ENCODE measurements at places on chromosomes 4 and X.
A peak's percentile ranks its signal among the peaks of the same experiment; 100 is the strongest.

DNA sequence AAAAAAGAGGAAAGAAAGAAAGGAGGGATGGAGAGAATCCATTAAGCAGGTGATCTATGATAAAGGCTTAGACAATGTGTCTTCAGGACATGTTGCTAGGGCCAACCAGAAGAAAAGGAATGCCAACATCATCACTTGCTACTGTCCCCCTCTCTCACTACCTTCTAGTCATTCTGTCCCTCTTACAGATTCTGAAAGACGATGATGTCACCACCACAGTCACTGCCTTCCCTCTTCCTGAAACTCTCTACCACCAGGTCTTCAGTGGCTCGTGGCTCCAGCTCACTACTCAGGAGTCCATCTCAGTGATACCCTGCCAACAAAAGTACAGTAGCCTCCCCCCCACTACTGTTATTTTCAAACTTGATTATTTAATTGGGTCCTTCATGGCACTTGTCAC, 64.0 kb downstream of the KCNIP4 start:
- DNase-seq, result no peak

DNA sequence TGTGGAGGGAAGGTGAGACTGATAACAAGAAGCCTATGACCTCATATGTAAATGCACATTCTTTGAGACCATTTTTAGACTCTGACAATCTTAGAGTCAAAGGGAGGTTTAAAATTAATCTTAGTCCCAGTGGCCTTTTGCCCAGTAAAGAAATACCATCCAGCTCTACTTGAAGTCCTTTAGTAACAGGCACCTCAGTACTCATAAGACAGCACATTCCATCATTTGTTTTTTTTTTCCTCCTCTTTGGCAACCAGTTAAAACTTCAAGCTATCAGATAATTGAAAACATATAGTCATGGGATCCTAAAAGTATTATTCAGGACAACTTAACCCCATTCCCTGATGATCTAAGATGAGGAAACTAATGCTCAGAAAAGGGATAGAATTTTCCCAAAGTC, 4.6 kb downstream of the EDA2R start:
- DNase-seq, result no peak

GRCh38 chr4:139167774-139168444, 9.1 kb downstream of the ELF2 start:
- DNase-seq, result no peak

GRCh38 chrX:21678048-21678612, 20.0 kb upstream of the KLHL34 start:
- DNase-seq, result no peak

DNA sequence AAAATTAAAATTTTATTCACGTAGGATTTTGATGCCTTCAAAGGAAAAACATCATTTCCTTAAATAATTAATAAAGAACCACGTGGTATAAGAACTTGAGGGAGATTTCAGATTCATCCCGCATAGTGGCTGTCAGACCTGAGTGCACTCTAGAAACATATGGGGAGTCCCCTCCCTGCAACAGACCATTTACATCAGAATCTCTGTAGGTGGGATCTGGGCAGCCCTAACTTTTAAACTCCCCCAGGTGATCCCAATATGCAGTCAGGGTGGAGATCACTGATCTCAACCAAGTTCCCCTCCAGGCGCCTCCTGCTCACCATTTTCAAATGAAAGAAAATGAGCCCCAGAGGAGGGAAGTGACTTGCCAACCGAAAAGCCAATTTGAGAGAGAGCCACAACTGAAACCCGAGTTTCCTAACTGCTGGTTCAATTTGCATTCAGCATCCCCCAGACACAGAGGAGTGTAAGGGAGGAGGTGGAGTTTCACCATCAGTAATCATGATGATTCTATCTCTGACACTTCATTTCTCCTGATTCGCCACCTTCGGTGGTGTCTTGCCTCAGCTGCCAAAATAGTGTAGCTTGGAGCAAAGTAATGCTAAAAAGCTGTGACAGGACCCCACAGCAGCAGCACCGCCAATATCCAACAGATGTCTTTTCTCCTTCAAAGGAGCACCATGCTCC, 11.4 kb downstream of the RNF150 start:
- no peak for DNase-seq

DNA sequence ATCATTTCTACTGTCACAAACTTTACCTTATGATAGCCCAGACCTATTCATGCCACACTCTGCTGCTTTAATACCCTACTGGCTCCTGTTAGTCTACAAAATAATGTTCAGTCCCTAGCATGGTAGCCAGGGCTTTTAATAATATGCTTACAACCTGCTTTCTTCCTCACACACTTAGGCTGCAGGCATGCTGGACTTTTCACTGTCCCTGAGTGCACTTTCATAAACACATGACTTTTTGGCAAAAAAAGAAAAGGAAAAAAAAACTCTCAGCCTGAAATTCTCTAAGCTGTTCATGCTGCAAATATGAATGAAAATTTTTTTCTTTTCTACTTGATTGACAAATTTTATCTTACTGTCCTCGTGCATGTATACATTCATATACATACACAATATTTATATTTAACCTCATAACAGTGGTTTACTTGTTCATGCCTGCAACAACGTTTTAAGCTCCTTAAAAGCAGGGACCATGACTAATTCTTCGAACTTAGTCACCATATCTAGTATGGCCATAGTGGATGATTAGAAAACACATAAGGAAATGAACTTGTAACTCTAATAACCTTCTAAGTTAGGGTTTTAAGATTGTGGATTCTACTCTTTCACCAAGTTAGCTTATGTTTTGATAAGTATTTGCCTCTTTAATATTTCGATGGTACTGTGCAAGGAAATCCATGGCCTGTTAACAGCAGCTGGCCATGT, 229.5 kb downstream of the SPCS3 start:
- no peak for DNase-seq

GRCh38 chr4:21835712-21836111, 112.9 kb downstream of the KCNIP4 start:
- no peak for DNase-seq

- DNase-seq, result no peak
Observed at GRCh38 chrX:6732101-6732500, 197.2 kb upstream of the VCX3A start.

GRCh38 chr4:90219822-90220221, 92.6 kb downstream of the CCSER1 start:
- DNase-seq, result no peak

- no peak for DNase-seq
Observed at GRCh38 chr4:46793036-46793435, 116.0 kb downstream of the COX7B2 start.

GRCh38 chrX:87299563-87300160, 217.9 kb upstream of the KLHL4 start:
- no peak for DNase-seq

DNA sequence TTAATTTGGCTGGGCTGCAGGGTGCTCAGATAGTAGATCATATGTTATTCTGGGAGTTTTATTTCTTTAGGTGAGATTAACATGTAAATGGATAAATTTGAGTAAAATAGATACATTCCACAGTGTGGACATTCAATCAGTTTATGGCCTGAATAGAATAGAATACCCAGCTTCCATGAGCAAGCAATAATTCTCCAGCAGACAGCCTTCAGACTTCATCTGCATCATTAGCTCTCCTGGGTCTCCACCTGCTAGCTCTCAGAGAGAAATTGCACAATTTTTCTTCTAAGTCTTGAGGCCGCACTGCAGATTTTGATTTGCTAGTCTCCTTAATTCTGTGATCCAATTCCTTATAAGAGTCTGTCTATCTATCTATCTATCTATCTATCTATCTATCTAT, 420.3 kb upstream of the BOD1L1 start:
- no peak for DNase-seq

DNA sequence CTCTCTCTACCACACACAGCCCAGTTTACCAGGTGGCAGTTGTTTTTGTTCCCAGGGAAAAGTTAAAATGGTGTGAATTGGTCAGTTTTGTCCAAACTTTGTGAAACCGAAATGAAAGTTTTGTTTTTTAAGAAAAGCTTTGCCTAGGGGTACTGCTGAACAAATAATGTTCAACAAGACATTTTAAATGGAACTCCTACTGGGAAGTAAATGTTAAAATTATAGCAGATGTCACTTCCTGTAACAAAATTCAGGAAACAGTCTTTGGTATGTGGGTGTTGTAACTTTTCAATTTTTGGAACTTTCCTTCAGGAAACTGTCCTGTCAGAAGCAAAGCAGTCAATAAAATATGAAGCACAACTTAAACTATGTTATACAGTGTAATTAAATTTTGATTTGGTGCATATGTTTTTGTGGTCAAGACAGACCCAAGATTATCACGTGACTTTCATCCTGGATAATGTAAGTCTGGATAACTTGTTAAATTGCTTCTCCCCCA, 79.5 kb downstream of the AFF1 start:
- no peak for DNase-seq

GRCh38 chr4:38242822-38243387, 282.7 kb downstream of the PTTG2 start:
- DNase-seq, result no peak

DNA sequence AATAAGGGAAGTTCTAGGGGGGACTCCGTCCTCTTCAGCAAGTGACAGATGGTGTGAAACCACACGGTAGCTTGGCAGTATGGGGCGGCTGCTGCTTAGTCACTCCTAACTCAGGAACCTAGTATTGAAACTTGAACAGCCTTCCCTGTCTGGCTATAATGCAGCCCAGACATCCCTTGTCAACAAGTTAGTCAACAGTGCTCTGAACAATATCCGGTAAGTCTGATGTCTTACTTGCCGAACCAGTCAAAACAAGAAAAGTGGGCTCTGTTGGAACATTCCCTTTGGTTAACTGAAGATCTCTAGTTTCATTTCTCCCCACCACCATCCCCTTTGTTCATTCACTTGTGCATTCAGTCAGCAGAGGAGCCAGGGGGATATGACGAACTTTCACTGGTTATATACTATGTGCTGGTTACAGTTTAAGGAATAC, 18.7 kb upstream of the CXCL13 start:
- DNase-seq, result peak; percentile 48

- no peak for DNase-seq
Observed at GRCh38 chr4:2066571-2067445, 7.7 kb downstream of the NAT8L start.

- no peak for DNase-seq
Observed at GRCh38 chr4:145929415-145930178, 9.0 kb downstream of the ZNF827 start.

DNA sequence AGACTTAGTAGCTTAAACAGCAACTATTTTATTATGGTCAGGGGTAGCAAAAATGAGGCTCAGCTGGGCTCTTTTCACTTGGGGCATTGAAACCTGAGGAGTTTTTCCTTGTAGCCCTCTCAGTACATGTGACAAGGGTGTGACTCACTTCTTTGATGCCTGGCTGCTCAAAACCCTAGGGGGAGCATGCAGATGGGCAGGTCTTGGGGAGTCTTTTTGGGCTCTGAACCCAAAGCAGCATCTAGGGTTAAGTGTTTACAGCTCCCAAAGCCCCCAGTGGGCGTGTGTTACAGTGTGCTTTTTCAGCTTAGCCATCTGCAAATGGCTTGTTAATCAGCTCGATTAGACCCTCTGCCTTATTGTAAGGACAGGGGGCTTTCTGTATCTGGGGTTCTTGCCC, 1752.7 kb downstream of the PCDH7 start:
- no peak for DNase-seq

DNA sequence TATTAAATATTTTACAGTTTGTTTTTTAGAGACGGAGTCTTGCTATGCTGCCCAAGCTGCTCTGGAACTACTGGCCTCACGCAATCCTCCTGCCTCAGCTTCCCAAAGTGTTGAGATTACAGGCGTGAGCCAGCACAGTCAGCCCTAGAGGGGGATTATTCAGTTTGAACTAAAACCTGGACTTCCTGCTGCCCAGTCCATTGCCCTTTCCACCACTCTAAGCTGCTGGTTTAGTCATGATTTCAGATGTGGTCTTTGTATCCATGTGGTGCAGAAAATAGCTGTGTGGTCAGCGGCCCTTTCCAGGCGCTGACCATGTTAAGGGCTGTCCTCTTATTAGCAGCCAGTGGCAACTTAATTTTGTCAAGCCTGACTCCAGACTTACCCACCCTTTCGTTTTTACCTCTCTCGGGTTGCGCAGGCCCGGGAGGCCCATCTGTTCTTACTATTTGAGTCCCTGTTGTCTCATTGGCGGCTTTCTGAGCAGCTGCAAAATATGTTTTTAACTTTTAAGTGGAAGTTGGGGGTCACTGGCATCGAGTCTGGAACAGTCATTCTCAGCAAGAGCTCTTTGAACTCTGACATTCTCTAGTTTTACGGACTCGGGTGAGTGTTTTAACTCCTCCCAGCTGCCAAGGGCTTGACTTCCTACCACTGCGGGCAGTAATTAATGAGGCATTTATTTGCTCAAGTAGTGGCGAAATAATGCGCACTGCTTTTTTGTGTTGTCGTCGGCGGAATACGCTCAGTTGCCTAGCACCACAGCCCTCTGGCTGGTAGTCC, 773 bp upstream of the VMA21 start:
- DNase-seq, result peak; percentile 7

DNA sequence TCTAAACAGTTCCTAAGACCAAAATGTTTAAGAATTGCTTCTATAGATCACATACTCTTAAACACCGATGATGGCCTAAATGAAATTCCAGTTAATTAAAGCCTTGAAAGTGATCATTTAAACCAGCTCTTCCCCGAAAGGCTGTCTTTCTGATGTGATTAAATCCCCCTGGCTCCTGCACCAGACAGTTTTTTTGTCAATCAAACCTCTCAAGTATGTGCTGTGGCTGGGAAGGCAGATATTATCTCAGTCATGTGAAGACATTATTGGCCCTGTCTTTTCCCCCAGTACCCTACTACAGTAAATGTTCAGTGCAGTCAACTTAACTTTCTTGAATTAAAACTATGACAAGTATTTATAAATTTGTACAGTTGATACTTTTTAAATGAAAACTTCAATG, 121.0 kb upstream of the MYOZ2 start:
- no peak for DNase-seq

DNA sequence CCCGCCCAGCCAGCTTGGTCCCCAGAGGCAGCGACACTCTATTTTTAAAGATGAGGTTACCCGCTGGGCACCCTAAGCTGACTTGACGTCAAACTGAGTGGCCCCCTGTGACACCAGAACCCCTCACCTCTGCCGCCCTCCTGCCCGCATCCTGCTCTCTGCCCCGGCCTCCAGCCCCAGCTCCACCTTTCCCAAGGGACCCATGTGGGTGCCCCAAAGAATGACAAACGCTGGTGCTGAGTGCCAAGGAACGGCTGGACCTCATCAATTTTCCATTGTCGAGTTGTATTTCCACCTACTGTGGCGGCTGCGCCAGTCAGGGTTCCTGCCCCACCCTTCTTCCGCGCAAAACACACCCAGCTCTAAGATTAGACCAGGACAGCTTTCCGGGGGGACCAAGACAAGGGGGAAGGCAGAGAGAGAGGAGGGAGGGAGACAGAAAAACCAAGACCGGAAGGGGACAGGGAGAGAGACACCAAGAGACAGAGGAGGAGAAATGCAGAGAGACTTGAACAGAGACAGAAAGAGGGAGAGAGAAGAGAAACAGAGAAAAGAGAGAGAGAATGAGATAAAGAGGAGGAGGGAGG, 2.0 kb downstream of the PRKX start:
- DNase-seq, result no peak

GRCh38 chrX:118764122-118764521, 36.7 kb downstream of the IL13RA1 start:
- DNase-seq, result no peak
